ENCODE measurements at places on chromosomes 13 and 19.

DNA sequence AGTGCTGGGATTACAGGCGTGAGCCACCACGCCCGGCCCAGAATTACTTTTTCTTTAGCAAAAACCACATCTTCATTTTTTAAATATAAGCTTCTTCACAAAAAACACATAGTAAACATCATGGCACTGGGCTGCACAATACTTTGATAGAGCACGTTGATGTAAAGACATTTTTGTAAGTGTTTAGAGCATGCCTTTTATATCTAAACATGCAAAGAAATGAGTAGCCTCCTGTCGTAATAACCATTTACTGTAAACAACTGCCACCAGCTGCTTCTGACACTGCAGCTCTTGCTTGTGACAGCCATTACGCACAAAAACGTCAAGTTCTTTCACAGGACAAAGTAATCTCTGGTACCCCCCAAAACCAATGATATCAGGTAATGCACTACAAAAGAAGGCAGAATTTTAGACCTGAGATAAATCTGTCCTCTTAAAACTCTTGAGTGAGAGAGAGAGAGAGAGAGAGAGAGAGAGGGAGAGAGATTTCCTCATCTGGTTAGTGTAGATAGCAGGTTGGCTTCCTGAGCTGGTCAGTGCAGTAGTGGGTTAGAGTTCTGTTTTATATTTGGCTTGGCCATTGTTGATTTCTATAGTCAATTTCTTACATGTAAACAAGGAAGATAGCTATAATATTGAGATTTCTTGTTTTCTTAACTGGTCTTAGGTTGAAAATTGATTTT is 6.7 kb upstream of the ZNF548 start:
- DNase-seq = no peak

DNA sequence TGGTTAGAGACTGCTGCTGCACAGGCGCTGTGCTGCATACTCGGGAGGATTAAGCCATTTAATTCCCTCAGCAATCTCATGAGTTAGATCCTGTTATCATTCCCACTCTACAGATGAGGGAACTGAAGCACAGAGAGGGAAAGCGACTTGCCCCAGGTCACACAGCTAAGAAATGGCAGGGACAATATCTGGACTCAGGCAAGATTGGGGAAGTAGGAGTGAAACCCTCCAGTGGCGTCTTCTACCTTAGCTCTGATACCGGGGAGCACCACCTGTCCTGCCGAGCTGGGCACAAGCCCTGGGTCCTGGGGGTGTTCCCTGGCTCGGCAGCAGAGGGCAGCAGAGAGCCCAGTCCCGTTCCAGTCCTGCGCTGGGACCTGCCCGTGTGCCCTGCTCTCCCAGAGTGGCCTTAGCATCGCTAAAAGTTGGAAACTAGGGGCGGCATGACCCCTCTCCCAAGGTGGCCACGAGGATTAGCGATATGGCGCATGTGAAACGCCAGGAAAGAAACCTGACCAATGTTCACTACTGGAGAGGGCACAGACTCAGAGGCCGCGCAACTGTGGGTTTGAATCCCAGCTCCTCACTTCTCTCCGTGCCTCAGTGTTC is 20.5 kb downstream of the CYTH2 start:
- peak; percentile 35 for DNase-seq

DNA sequence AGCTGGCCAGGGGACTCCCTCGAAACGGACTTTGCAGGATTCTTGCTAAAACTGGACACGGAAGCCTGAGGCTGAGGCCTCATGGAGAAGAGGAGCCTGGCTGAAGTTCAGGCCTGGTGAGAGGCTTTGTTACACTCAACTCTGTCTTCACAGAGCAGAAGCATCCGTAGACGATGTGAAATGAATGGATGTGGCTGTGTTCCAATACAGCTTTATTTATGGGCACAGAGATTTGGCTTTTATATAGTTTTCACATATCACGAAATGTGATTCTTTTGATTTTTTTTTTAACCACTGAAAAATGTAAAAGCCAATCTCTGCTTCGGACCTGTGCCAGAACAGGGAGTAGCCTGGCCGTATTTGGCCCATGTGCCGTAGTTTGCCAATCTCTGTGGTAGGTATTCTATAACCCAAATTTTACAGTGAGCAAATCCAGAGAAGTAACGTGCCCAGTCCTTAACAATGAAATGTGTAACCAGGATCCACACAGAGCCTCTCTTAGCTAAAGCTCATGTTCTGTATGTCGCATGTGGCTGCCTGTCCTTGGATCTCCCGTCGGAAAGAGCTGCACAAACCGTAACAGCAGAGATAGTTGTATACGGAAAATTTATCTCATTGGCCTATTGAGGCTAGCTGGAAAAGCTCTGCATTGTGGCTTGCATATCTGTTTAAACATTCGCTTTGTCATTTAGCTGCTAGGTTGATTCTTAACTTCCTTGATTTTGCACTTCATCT is 171.6 kb upstream of the RNF113B start:
- DNase-seq = no peak

GRCh38 chr19:2578901-2579677 is 103.2 kb downstream of the GADD45B start:
- DNase-seq = peak; percentile 43

- DNase-seq = no peak
These were observed 212.5 kb downstream of the POSTN start for GRCh38 chr13:37385956-37386670.

DNA sequence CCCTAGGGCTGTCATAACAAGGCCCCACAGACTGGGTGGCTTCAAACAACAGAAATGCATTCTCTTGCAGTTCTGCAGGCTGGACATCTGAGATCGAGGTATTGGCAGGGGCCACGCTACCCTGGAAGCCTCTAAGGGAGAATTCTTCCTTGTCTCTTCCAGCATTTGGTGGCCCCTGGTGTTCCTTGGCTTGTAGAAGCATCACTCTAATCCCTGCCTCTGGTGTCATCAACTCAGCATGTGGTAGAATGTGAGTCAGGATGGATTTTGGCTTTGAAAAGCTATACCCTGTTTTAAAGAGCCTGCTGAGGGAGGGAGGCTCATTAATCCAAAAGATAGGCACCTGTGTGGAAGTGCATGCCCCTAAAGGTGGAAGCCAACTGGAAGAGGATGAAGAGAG is 7.9 kb upstream of the GGACT start:
- no peak for DNase-seq

DNA sequence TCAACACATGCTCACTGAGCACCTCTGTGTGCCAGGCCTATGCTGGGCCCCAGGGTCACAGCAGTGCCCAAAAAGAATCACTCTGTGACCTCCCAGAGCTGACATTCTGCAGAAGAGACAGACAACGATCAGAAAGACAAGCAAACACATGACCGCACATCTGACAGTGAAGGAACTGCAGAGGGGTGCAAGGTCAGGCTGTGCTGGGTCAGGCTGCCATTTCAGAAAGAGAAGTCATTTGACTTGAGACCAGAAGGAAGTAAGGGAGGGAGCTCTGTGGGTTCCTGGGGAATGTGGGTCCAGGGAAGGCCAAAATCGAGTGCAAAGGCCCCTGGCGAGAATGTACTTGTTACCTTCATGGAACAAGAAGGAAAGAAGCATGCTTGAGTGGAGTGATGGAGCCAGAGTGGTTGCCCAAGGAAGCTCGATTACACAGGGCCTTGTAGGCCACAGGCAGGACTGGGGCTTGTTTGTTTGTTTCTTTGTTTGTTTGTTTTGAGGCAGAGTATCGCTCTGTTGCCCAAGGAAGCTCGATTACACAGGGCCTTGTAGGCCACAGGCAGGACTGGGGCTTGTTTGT is 11.4 kb upstream of the CD22 start:
- DNase-seq = no peak

GRCh38 chr19:52670046-52670445 is 31.9 kb upstream of the ZNF83 start:
- no peak for DNase-seq

DNA sequence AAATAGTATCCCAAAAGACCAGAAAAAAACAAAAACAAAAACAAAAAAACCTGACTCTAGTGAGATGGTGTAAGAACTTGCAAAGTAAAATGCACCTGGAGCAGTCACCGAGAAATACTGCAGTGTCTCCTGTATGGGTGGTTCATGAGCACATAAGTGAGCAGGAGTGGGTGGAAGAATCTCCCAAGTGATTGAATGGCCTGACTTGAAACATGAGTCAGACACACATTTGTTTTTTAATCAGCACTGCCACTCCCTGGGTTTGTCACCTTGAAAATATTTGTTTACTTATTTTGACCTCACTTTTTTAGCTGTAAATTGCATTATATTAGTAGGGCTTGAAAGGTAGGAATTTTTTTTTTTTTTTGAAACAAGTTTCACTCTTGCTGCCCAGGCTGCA is 2.0 kb downstream of the ZNF431 start:
- DNase-seq = no peak

GRCh38 chr19:51783372-51783771 is 11.6 kb upstream of the FPR3 start:
- DNase-seq = no peak

GRCh38 chr13:50355797-50356196 is 340.6 kb downstream of the KCNRG start:
- DNase-seq = no peak

- no peak for DNase-seq
These were observed at the start of gene ISYNA1 for GRCh38 chr19:18437491-18438330. Gene ISYNA1 (minus strand): TSS chr19:18438133. CDS start chr19:18437979, 154 bp downstream.

DNA sequence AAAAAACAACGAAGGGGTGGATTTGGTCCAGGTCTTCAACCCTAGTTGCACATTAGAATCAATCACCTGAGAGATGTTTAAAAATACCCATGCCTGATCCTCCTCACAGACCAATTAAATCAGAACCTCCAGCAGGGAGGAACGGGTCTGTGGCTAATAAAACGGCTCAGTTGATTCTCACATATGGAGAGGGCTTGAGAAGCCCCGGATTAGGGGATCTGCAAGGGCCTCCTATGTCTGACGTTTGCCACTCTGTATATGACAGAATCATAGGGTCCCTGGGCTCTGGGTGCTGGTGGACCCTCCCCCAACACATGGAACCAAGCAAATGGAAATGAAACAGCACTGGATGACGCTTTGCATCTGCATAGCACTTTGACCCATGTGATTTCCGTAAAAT is 36.7 kb upstream of the C13orf42 start:
- DNase-seq = no peak

DNA sequence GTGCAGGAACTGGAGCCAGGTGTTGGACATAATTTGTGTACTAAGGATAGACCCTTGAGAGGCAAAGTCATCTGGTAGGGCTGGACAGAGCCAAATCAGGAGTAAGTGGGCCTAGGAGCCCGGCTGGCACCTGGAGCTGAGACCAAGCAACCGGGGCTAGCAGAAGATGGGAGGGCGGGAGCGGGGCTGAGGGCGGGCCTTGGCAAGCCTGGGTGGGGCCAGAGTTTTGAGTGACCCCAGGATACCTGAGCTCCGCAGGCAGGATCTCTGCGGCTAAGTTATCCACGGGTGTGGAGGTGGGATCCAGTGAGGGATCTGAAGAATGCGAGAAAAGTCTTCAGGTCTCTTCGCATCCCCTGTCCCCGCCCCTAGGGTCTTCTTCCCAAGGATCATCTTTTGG is 8.2 kb downstream of the HOOK2 start:
- DNase-seq = no peak

DNA sequence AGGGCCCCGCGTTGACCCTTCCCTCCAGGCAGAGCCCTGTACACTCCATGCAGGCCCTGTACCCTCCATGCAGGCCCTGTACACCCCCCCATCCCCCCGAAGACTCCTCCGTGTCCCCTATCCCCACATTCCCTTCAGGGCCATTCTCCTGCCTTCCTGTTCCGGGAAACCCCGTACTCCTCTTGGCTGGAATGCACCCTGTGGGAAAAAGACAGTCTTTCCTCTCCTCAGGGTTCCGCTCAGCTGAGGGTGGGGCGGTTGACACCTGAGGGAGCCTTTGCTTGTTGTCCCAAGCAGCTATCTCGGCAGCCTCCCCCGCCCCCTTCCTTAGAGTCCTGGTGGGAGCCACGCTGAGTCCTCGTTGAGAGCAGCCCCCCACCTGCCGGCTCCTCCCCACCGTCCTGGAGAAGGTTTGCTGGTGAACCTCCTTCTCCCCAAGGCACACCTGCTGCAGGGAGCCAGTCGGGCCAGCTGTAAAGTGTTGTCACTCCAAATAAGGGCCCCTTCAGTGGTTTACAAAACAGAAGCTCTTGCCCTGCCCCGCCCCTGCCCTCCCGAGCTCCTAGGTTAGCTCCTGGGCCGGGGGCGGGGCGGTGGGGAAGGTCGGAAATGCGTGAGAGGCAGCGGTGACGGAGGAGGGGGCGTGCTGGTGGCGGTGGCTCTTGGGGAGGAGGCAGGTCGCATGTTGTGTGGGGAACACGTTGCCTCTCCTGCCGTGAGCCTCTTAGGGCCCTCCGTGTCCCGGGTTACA is 1.5 kb downstream of the GNA11 start:
- no peak for DNase-seq

GRCh38 chr19:48962029-48962848 is 2.9 kb upstream of the FTL start:
- no peak for DNase-seq

- DNase-seq = no peak
These were observed 89.2 kb downstream of the CACNA1A start for GRCh38 chr19:13417054-13417453.

- DNase-seq = no peak
These were observed 249.5 kb downstream of the DNAJC15 start for GRCh38 chr13:43272851-43273250.

DNA sequence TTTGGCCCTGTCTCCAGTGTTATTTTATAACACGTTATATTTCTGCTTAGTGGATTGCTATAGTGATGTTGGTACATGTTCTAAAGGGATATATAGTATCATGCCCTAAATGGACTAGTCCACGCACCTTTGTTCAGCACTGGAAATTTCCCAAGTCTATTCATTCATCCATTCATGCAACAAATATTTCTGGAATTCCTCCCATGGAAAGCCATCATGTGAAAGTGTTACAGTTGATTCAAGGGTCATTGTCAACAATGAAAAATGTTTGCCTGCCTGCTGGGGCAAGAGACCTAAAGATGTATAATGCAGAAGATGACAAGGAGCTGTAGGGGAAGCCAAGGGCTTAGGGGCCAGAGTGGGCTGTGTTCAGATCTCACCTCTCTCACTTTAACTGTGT is 10.8 kb upstream of the HSPH1 start:
- no peak for DNase-seq

GRCh38 chr19:47615714-47616113 is 6.8 kb downstream of the BICRA start:
- DNase-seq = no peak

- no peak for DNase-seq
These were observed 155.5 kb downstream of the TBC1D4 start for GRCh38 chr13:75326173-75327134.

GRCh38 chr13:39363382-39363772 is 239.6 kb downstream of the LHFPL6 start:
- DNase-seq = no peak

- DNase-seq = peak; percentile 9
These were observed 173.1 kb downstream of the POU4F1 start for GRCh38 chr13:78430166-78430791.

- DNase-seq = no peak
These were observed 194.3 kb upstream of the SLITRK6 start for GRCh38 chr13:85993567-85993966.

GRCh38 chr19:1471010-1471514 is 8.0 kb downstream of the C19orf25 start:
- DNase-seq = no peak

Measured in NCI-H2107 (cell line).